ENCODE measurements at places on chromosomes 7 and 10. TPM values are rescaled to one million over a fixed set of nuclear protein-coding genes. Genes with fewer than 3 reads are reported as not detected.
A peak's percentile ranks its signal among the peaks of the same experiment; 100 is the strongest.

DNA sequence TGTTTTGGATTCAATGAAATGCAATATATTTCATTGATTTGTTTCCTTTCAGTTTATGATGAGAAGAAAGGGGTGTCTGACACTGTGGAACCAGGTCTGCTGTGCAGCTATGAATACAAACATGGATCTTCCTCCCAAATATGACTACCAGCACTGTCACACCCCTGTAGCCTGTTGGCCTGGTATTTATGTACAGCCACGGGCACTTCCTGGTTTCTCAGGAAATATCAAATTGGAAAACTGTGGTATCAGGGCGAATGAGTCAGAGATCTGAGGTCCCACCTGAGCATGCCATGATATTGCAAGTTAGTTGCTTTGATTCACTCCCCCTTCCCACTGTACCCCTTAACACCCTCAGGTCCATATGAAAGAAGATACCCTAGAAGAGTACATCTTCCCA is 87.8 kb downstream of the DNMBP start:
- H3K27me3 ChIP-seq, result no peaks in the 10 kb centered on the region
- peaks cover 16% of the 10 kb centered on the region for H3K4me1 ChIP-seq
- peak; percentile 18 for DNase-seq
- no peak overlapping the region for H3K27ac ChIP-seq
- H3K4me3 ChIP-seq, result no peak overlapping the region

- no peak overlapping the region for H3K4me3 ChIP-seq
- no peaks in the 10 kb centered on the region for H3K4me1 ChIP-seq
- no peaks in the 10 kb centered on the region for H3K27me3 ChIP-seq
- DNase-seq, result no peak
- H3K27ac ChIP-seq, result no peak overlapping the region
Measured at GRCh38 chr7:18685971-18686370, 190.4 kb downstream of the HDAC9 start.

The MALRD1 gene
- polyA plus RNA-seq, result not detected

- no peaks in the 10 kb centered on the region for H3K36me3 ChIP-seq
- DNase-seq, result no peak
- H3K4me3 ChIP-seq, result no peak overlapping the region
- H3K27ac ChIP-seq, result no peak overlapping the region
- H3K4me1 ChIP-seq, result no peaks in the 10 kb centered on the region
Measured at GRCh38 chr7:90999989-91000979, 263.9 kb upstream of the FZD1 start.

DNA sequence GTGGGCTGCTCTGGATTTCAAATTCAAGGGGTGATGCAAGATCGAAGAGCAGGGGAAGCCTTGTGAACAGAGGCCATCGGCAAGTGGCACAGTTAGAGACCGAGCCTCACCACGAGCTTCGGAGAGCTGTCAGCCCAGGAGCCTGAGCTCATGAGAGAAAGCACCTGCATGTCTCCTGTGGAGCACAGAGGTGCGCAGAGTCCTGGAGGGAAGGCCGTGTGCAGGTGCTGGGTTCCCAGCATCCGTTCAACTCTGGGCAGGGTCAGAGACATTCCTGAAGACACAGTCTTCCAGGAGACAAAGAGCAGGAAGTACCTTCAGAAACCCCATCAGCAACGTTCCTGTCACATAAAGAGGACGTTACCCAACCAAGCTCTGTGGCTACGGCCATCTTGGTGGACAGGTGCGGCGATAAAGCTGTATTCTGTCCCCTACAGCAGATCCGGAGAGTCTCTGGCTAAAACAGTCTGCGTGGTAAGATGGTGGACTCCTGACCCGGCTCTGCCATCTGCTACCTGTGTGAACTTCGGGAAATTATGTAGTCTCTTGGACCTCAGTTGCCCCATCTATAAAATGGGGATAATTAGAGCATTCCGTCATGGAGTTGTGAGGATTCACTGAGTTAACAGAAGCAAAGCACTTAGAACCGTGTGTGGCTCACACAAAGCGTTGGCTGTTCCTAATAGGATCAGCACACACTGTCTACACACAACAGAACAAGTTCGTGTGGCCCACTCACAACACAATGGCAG is 40.6 kb downstream of the NOD1 start:
- H3K4me1 ChIP-seq, result peaks cover 53% of the 10 kb centered on the region
- H3K27ac ChIP-seq, result peak overlapping the region; percentile 23
- H3K27me3 ChIP-seq, result no peaks in the 10 kb centered on the region
- H3K36me3 ChIP-seq, result no peaks in the 10 kb centered on the region

GRCh38 chr7:19102884-19103283 is 14.6 kb downstream of the TWIST1 start:
- peaks cover 19% of the 10 kb centered on the region for H3K4me1 ChIP-seq
- H3K4me3 ChIP-seq, result no peak overlapping the region

DNA sequence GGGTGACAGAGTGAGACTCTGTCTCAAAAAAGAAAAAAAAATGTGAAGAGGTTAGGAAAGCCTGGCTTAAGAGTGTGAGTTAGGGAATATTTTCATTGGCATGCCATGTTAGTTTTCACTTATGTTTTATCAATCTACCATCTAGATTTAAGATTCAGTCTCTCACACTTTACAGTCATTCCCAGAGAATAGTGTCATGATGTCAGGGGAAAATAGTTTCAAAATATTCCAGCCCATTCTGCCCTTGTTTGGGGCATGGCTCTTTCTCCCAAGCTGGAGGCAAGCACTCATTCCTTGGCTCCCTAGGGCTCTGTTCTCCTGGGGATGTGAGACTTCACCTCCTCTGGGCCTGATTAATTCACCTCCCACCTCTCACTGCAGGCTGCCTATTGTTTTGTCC is 331.5 kb downstream of the CXCL12 start:
- no peaks in the 10 kb centered on the region for H3K4me1 ChIP-seq
- no peak overlapping the region for H3K4me3 ChIP-seq
- no peak overlapping the region for H3K27ac ChIP-seq
- no peaks in the 10 kb centered on the region for H3K36me3 ChIP-seq

- DNase-seq, result peak; percentile 32
- no peaks in the 10 kb centered on the region for H3K27me3 ChIP-seq
- H3K27ac ChIP-seq, result no peak overlapping the region
- peaks cover 49% of the 10 kb centered on the region for H3K4me1 ChIP-seq
- no peak overlapping the region for H3K4me3 ChIP-seq
- peaks cover 2% of the 10 kb centered on the region for H3K36me3 ChIP-seq
Measured at GRCh38 chr10:79400146-79401004, 45.0 kb downstream of the ZCCHC24 start.

DNA sequence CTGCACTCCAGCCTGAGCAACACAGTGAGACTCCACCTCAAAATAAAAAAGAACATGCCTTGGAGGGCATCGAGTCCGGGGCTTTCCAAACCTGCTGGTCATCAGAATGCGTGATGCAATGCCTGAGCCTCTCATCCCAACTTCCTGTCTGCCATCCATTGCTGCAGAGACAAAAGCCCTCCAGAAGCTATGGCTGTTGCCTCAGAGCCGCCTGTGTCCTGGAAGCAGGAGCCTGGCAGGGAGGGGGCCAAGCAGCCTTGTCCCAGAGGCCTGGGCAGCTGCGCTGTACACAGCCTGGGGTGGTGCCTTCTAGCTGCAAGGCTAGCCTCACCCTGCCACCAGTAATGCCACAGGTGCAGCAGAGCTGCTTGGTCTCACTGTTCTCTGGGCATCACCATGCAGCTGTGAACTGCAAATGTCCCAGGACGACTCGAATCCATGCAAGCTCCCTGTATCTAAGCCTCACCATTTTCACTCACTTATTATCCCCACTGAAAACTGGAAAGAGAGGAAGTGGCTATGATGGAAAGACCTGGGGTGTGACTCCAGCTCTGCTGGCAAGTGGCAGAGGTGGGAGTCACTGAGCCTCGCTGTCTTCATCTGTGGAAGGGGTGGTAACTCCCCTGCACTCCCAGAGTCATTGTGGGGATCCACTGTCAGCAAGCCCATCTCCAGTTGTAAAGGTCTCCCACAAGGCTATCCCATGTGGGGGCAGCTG is 7.0 kb downstream of the ALOX5 start:
- peaks cover 92% of the 10 kb centered on the region for H3K4me1 ChIP-seq
- no peak overlapping the region for H3K4me3 ChIP-seq
- H3K27ac ChIP-seq, result peak overlapping the region; percentile 100
- peaks cover 43% of the 10 kb centered on the region for H3K36me3 ChIP-seq

The GNGT1 gene
- not detected for polyA plus RNA-seq

- H3K36me3 ChIP-seq, result no peaks in the 10 kb centered on the region
- no peak overlapping the region for H3K4me3 ChIP-seq
- H3K4me1 ChIP-seq, result peaks cover 2% of the 10 kb centered on the region
- H3K27me3 ChIP-seq, result peaks cover 10% of the 10 kb centered on the region
- no peak for DNase-seq
Measured at GRCh38 chr7:79459381-79459780, 5.9 kb upstream of the MAGI2 start.

DNA sequence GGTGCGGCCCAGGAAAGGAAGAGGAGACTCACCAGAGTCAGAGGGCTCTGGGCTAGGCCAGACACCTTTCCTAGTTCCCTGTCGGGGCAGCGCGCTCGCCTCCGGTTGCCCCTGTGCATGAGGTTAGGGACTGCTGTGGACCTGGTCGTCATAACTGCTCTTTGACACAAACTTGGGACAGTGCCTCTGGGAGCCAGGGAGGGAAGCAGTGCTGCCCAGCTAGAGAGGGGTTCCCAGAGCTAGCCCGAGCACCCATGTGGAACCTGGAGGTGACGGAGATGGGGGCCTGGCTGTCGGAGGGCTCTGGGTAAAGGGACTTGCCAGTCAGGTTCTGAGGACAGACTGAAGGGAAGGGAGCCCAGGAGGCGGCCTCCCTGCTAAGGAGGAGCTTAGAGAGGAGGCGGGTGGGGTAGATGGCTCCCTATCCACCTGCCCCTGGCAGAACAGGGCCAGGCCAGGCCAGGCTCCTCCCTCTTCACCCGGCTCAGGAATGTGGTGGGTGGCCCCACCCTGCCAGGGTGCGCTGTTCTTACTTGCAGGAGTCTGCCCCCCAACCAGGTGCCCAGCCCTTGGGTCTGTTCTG is 29.7 kb downstream of the AGAP3 start:
- DNase-seq, result no peak
- peaks cover 21% of the 10 kb centered on the region for H3K27me3 ChIP-seq
- H3K27ac ChIP-seq, result no peak overlapping the region
- no peak overlapping the region for H3K4me3 ChIP-seq
- H3K4me1 ChIP-seq, result peaks cover 7% of the 10 kb centered on the region

The MKI67 gene
- polyA plus RNA-seq, result 0.05 TPM

DNA sequence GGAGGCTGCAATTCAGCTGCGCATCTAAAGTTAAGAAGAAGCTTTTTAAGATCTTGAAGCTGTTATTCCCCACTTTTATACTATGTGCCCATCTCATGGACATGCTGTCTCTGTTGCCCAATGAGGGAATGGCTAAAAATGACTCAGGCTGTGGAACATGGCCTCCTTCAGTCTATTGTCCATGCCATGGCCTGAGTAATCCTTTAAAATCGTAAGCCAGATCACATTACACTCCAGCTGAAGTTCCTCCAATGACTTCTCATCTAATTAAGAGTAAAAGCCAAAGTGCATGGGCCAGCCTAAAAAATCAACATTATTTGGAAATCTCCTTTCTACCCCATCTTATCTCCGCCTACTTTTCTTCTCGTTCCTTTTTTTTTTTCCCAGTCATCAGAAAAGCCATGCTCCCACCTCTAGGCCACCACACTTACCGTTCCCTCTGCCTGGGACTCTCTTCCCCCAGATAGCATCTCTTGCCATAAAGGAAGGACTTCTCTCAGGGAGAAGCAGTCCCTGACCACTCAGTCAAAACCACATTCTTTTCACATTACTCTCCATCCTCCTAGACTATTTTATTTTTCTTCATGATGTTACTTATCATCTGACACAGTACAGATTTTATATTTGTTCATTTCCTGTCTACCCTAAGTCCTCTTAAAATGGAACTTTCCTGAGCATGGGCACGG is 337.4 kb downstream of the PRPF18 start:
- no peak overlapping the region for H3K27ac ChIP-seq
- H3K4me3 ChIP-seq, result no peak overlapping the region
- peak; percentile 23 for DNase-seq
- H3K27me3 ChIP-seq, result peaks cover 22% of the 10 kb centered on the region

DNA sequence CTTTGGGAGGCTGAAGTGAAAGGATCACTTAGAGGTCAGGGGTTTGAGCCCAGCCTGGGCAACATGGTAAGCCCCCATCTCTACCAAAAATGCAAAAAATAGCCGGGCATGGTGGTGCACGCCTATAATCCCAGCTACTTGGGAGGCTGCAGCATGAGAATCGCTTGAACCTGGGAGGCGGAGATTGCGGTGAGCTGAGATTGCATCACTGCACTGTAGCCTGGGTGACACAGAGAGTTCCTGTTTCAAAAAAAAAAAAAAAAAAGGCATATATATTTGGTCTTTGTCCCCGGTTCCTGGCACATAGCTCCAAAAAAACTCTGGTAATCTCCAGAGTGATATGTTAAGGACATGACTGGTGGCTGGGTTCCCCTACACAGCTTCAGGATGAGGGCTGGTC is 147.3 kb downstream of the SEC23IP start:
- DNase-seq, result no peak
- no peak overlapping the region for H3K27ac ChIP-seq
- H3K27me3 ChIP-seq, result no peaks in the 10 kb centered on the region
- peaks cover 10% of the 10 kb centered on the region for H3K4me1 ChIP-seq

The ADAMTS14 gene
- polyA plus RNA-seq, result not detected

DNA sequence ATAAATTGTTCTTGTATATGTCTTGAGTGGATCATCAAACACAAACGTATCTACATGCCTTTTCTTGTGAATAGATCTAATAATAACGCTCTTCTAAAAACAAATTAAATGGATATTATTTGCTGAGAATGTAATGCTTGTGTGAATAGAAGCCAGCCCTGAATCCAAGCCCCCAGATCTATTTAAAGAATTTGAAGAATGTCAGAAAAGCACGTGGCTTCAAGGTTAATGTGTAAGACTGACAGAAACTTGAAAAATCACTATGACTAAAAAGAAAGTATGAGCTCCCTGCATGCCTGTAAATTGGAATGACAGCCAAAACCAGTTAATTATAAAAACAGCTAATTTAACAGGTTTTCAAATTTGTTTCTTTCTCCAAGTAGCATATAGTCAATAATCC is 43.2 kb upstream of the ATRNL1 start:
- no peaks in the 10 kb centered on the region for H3K36me3 ChIP-seq
- H3K27ac ChIP-seq, result no peak overlapping the region
- no peak for DNase-seq
- no peaks in the 10 kb centered on the region for H3K4me1 ChIP-seq
- no peak overlapping the region for H3K4me3 ChIP-seq

DNA sequence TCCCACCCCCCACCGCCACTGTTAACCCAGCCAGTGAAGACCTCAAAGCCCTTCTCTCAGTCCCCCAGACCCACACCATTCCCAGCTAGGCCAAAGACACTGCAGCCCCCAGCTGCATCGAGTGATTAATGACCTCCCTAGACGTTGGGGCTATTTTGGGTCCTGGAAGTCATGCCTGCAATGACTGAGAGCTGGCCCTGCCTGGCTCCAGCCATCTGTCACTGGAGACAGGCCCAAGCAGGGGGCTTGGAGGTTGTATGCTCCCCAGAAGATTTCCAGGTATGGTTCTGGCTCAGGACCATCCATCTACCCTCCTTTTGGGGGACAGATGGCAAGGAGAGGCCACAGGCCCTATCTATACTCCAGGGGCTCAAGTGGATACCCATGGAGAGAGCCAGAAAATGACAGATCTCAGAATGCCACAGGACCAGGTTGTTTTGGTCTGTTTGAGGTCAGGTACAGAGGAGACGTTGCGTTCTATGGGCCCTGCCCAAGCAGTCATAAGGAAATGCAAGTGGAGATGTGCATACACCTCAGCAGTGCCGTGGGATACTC is 5.1 kb downstream of the KCNIP2 start:
- H3K27ac ChIP-seq, result no peak overlapping the region
- H3K4me1 ChIP-seq, result peaks cover 48% of the 10 kb centered on the region
- H3K27me3 ChIP-seq, result peaks cover 5% of the 10 kb centered on the region

The CLDN4 gene
- not detected for polyA plus RNA-seq

The APBB1IP gene
- 24.6 TPM for polyA plus RNA-seq
